Stomach (tissue), 19 donors: ENCODE measurements at places on chromosomes 12 and 14.
A peak's percentile ranks its signal among the peaks of the same experiment; 100 is the strongest.

GRCh38 chr14:104421892-104422828 lies 157.4 kb upstream of the C14orf180 start:
- H3K4me3 ChIP-seq: no peak overlapping the region
- no peaks in the 10 kb centered on the region for H3K36me3 ChIP-seq
- no peaks in the 10 kb centered on the region for H3K27me3 ChIP-seq
- peak; percentile 18 for DNase-seq
- no peak overlapping the region for H3K27ac ChIP-seq

- H3K27ac ChIP-seq: peak overlapping the region; percentile 78
- H3K27me3 ChIP-seq: no peaks in the 10 kb centered on the region
- H3K4me3 ChIP-seq: no peak overlapping the region
Measured at GRCh38 chr12:53065470-53065869, 13.7 kb downstream of the SPRYD3 start.

DNA sequence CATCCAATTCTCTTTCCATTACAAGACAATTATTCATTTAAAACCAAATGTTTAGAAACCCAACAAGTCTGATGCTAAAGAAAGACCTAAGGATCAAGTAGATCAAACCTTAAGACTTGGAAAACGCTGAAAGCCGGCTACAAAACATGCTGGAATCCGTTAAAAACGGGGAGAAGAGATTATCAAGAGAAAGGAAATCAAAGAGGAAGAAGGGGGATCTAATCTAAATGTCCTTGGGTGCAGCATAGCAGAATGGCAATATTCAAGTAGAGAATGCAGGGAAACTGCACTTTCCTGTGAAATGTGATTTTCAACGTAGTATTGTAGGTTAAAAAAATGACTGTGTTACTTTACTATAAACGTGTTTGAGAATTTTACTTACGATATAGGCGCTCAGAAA lies 1.3 kb downstream of the PPP1R13B start:
- peak overlapping the region; percentile 74 for H3K4me3 ChIP-seq
- H3K27ac ChIP-seq: peak overlapping the region; percentile 91
- H3K36me3 ChIP-seq: peaks cover 10% of the 10 kb centered on the region
- no peaks in the 10 kb centered on the region for H3K27me3 ChIP-seq
- no peak for DNase-seq

DNA sequence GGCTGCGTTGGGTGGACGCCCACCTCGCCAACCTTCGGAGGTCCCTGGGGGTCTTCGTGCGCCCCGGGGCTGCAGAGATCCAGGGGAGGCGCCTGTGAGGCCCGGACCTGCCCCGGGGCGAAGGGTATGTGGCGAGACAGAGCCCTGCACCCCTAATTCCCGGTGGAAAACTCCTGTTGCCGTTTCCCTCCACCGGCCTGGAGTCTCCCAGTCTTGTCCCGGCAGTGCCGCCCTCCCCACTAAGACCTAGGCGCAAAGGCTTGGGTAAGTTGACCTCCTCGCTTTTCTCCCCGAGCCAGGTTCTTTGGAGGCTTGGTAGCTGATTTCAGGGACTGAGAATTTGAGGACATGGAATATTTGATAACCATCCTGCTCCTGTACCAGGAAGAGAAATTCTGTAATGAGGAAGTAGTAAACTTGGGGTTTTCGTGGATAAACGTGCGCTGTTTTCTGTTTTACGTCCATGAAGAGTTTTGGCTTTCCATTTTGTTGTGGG lies 530 bp downstream of the APAF1 start:
- H3K27me3 ChIP-seq: no peaks in the 10 kb centered on the region
- peak overlapping the region; percentile 89 for H3K27ac ChIP-seq

- DNase-seq: no peak
- no peak overlapping the region for H3K27ac ChIP-seq
- H3K27me3 ChIP-seq: no peaks in the 10 kb centered on the region
- no peaks in the 10 kb centered on the region for H3K4me1 ChIP-seq
- H3K36me3 ChIP-seq: no peaks in the 10 kb centered on the region
- no peak overlapping the region for H3K4me3 ChIP-seq
Measured at GRCh38 chr14:29442696-29443095, 485.0 kb downstream of the PRKD1 start.
